ENCODE measurements at places on chromosomes 12 and 14. TPM values are rescaled to one million over a fixed set of nuclear protein-coding genes. Genes with fewer than 3 reads are reported as not detected.

TBX3 gene
- not detected for total RNA-seq

ACVRL1 gene
- not detected for total RNA-seq

DNA sequence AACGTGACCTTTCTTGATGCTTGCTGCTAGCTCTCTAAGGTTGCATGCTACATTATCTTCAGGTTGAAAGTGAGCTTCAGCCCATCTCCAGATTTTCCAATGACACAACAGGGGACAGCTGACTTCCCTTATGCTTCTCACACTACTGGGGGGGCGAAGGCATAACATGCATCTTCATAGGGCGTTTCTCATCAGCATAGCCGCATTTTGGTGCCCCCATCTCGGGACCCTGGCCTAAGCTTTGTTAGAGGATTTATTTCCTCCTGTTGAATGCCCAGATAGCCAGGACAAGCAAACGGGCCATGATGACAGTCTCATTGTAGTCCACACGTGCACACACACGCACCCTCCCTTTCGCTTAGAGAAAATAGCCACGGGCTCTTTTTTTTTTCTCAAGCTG is 30.7 kb downstream of the SSPN start:
- H3K27me3 ChIP-seq, result peaks cover 35% of the 10 kb centered on the region
- no peak overlapping the region for H3K27ac ChIP-seq
- H3K4me3 ChIP-seq, result no peak overlapping the region

ASIC1 gene
- total RNA-seq, result 0.91 TPM

- no peak overlapping the region for H3K27ac ChIP-seq
- H3K27me3 ChIP-seq, result peaks cover 2% of the 10 kb centered on the region
- H3K36me3 ChIP-seq, result no peaks in the 10 kb centered on the region
- no peaks in the 10 kb centered on the region for H3K4me1 ChIP-seq
- no peak for DNase-seq
- H3K4me3 ChIP-seq, result no peak overlapping the region
These were observed 35.7 kb downstream of the LGR5 start for GRCh38 chr12:71475280-71475679.

DNA sequence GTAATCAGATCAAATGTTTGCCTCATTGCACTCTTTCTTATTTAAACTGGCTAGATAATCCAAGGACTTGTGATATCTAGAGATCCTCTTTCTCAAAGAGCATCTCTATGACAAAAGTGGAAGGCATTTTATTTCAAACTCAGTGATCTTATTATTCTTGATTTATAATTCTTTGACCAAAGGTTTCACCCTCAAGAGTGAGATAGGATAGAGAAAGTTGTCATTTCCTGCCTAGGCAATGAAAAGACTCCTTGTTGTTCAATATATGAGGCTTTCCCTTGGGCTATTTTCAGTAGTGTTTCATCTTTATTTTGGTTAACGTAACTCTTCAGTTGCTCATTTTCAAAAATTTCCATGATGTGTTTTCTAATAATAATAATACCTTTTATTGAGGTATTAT is 18.0 kb upstream of the INSM2 start:
- H3K4me1 ChIP-seq, result no peaks in the 10 kb centered on the region
- H3K4me3 ChIP-seq, result no peak overlapping the region
- H3K27me3 ChIP-seq, result peaks cover 6% of the 10 kb centered on the region
- no peaks in the 10 kb centered on the region for H3K36me3 ChIP-seq
- no peak for DNase-seq
- no peak overlapping the region for H3K27ac ChIP-seq

TAS2R42 gene
- total RNA-seq, result not detected

DNA sequence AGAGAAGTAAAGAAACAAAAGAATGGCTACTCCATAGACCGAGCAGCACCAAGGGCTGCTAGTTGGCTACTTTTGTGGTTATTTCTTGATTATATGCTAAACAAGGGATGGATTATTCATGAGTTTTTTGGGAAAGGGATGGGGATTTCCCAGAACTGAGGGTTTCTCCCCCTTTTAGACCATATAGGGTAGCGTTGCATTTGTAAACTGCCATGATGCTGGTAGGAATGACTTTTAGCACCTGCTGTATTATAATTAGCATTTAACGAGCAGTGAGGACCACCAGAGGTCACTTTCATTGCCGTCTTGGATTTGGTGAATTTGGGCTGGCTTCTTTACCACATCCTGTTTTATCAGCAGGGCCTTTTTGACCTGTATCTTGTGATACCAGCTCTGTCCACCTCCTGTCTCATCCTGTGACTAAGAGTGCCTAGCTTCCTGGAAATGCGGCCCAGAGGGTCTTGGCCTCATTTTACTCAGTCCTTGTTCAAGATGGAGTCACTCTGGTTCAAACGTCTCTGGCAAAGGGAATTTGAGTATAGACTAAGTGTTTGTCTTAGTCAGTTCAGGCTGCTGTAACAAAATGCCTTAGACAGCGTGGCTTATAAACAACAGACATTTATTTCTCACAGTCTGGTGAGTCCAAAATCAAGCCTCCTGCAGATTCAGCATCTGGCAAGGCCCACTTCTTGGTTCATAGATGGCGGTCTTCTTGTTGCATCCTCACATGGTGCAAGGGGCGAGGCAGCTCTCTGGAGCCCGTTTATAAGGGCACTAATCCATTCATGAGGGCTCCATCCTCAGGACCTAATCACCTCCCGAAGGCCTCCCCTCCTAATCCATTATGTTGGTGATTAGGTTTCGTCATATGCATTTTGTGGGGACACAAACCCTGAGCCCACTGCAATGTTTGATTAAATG is 348.3 kb upstream of the SFSWAP start:
- peaks cover 8% of the 10 kb centered on the region for H3K27me3 ChIP-seq
- H3K36me3 ChIP-seq, result no peaks in the 10 kb centered on the region
- H3K4me1 ChIP-seq, result no peaks in the 10 kb centered on the region
- no peak overlapping the region for H3K27ac ChIP-seq

GRCh38 chr12:110174373-110174996 is 50.3 kb downstream of the IFT81 start:
- no peak overlapping the region for H3K4me3 ChIP-seq
- no peaks in the 10 kb centered on the region for H3K36me3 ChIP-seq
- H3K27me3 ChIP-seq, result no peaks in the 10 kb centered on the region
- no peaks in the 10 kb centered on the region for H3K4me1 ChIP-seq
- H3K27ac ChIP-seq, result no peak overlapping the region
- no peak for DNase-seq

DNA sequence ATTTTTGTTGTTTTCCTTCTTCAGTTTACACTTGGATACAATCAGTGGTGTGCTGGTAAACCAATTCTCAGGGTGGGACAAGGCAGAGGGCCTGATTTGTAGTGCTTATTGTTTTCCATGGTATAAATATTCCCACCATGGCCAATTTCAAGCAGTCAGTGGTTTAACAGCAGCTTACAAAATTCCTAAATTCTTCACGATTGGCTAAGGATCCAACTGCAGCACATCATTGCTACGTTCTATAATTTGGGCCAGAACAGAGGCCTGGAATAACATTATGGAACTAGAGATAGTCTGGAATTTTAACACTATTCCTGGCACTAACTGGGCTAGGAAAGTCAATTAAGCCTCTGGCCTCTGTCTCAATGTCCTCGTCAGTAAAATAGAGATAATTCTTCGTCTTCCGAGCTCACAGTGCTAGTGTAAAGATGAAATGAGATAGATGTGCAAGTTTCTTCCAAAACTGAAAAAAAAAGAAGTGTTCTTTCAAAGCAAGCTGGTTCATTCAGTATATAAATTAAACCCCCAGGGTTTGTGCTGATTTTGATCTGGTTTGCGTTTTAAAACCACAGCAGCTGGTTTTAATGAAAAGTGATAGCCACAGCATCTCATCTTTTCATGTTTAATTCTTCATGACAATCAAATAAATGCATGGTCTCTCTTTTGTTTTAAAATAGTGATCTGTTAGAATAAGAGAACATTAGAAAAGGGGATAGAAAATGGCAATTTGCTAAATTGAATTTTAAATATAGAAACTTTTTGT is 104.1 kb downstream of the EPS8 start:
- peaks cover 4% of the 10 kb centered on the region for H3K4me1 ChIP-seq
- no peak for DNase-seq
- H3K27ac ChIP-seq, result no peak overlapping the region
- no peak overlapping the region for H3K4me3 ChIP-seq
- peaks cover 5% of the 10 kb centered on the region for H3K27me3 ChIP-seq

IL22 gene
- total RNA-seq, result 4.7 TPM

C12orf54 gene
- not detected for total RNA-seq

DNA sequence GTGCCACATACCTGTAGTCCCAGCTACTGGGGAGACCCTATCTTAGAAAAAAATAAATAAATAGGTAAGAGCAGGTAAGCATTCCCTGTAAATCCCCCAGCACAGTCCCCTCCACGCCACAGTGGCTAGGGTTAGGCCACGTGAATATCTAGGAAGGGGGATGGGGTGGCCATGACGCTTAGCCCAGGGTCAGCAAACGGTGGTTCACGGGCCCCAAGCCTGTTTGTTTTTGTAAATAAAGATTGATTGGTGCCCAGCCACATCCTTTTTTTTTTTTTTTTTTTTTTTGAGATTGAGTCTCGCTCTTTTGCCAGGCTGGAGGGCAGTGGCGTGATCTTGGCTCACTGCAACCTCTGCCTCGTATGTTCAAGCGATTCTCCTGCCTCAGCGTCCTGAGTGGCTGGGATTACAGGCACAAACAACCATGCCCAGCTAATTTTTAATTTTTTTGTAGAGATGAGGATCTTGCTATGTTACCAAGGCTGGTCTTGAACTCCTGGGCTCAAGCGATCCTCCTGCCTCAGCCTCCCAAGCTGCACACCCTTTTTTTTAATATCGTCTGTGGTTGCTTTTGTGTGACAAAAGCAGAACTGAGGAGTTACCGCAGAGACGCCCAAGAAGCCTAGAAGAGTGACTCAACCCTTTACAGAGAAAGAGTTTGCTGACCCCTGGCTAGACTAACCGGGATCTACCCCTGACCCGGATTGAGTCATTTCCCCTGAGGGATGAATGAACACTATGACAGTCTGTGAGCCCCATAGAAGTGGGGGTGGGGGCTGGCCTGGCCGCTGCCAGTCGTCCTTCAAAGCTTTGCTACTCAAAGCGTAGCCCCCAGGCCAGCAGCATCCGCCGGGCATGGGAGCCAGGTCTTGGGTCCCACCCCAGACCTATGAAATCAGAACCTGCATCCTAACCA is 113.7 kb upstream of the NCOR2 start:
- H3K4me3 ChIP-seq, result no peak overlapping the region
- no peak overlapping the region for H3K27ac ChIP-seq
- peaks cover 7% of the 10 kb centered on the region for H3K27me3 ChIP-seq
- peak; percentile 42 for DNase-seq

MTERF2 gene
- 5.5 TPM for total RNA-seq

CLECL1 gene
- total RNA-seq, result 15.4 TPM

- H3K27ac ChIP-seq, result no peak overlapping the region
- no peak for DNase-seq
These were observed 107.1 kb downstream of the NPAS3 start for GRCh38 chr14:33045760-33046159.

BAZ1A gene
- total RNA-seq, result 53.1 TPM

- H3K4me3 ChIP-seq, result no peak overlapping the region
- H3K36me3 ChIP-seq, result no peaks in the 10 kb centered on the region
- peaks cover 12% of the 10 kb centered on the region for H3K4me1 ChIP-seq
- no peak for DNase-seq
These were observed 9.1 kb downstream of the HEATR5A start for GRCh38 chr14:31411218-31411727.

DDIT3 gene
- total RNA-seq, result 22.7 TPM

GRCh38 chr14:26984311-26985177 is 386.7 kb upstream of the NOVA1 start:
- no peak overlapping the region for H3K4me3 ChIP-seq
- H3K4me1 ChIP-seq, result no peaks in the 10 kb centered on the region
- H3K27ac ChIP-seq, result no peak overlapping the region
- no peak for DNase-seq
- H3K36me3 ChIP-seq, result no peaks in the 10 kb centered on the region

DNA sequence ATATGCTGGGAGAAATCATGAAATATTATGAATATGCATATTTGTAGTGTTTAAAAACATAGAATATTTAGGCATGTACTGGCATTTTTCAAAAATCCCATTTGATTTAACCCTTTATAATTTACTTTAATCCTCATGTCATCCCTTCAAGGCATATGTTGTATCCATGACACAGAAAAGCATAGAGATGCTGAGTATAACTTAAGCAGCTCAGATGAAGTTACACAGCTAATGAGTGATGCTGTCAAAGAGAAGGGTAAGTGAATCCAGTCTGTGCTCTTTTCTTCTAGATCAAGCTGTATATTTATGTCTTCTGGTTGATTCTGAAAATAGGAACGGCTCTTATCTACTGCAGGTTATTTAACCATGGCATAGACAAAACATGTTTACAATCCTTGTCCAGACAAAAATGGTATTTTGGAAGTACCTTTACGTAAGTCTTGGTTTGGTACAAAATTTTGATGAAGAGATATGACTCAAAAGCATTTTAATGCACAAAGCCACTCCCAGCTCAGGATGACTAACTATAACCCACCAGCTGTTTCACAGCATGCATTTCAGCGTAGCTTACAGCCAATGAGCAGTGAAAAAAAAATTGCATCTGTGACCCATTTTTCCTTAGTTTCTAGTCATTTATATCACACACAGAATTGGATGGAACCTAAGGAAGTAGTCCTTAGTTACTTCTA is 201.7 kb downstream of the STXBP6 start:
- H3K27ac ChIP-seq, result no peak overlapping the region
- no peaks in the 10 kb centered on the region for H3K36me3 ChIP-seq
- no peak overlapping the region for H3K4me3 ChIP-seq
- peaks cover 8% of the 10 kb centered on the region for H3K27me3 ChIP-seq
- H3K4me1 ChIP-seq, result no peaks in the 10 kb centered on the region

ENDOU gene
- total RNA-seq, result not detected

DNA sequence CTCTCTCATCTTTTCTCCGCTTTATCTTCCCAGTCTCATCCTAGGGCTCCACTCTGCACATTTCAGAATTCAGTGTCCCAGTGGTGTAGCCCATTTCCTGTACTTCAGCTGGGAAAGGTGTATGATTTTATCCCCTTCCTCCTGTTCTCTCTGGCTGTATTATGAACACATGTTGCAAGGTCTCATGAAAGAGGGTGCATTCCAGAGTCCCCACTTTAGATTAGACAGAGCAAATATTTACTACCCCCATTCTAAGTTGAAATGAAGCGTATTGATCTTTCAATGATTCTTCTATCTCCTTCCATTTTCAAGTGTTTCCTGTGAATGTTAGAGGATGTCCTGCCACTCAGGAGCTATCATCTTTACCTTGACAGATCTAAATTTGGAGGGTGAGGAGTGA is 123.2 kb downstream of the WIF1 start:
- no peaks in the 10 kb centered on the region for H3K36me3 ChIP-seq
- peaks cover 6% of the 10 kb centered on the region for H3K27me3 ChIP-seq

DNA sequence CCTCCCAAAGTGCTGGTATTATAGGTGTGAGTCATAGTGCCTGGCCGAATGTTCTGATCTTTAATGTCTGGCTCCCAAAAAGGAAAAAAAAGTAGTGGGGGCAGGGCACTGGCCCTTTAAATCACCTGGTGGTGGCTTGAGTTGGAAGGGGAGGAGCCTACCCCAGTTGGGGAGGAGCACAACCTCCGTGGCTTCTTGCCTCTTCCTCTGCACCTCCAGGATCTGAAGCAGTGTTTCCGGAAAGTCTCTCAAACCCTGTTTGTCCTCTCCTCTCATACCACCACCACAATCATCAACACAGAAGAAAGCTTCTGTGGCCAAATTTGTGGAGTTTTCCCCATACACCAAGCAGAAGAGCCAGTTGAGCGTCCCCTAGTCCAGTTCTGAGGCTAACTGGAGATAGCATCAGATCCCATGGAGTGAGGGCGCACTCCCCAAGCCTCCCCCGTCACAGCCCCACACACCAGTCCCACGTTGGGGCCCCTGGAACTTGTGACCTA is 24.3 kb upstream of the RCOR1 start:
- DNase-seq, result peak; percentile 70
- peak overlapping the region; percentile 86 for H3K27ac ChIP-seq
- H3K4me3 ChIP-seq, result peak overlapping the region; percentile 24

SNAPC1 gene
- total RNA-seq, result 5.5 TPM

Measured in activated CD4-positive, alpha-beta memory T cell treated with anti-CD3 and anti-CD28 coated beads, Interleukin-2, amount 10 ng/mL, durations not matched to agents 7 days and 5 days (primary cell).